Upper lobe of right lung (tissue), 1 donor: ENCODE measurements at places on chromosomes 12 and 14. TPM values are rescaled to one million over a fixed set of nuclear protein-coding genes. Genes with fewer than 3 reads are reported as not detected.

The PTPRQ gene
- total RNA-seq, result 9.8 TPM

The OR6C3 gene
- total RNA-seq, result not detected

GRCh38 chr12:3311027-3311402, 180.0 kb upstream of the PRMT8 start:
- no peak overlapping the region for H3K4me3 ChIP-seq
- no peaks in the 10 kb centered on the region for H3K36me3 ChIP-seq
- no peak for DNase-seq

- no peak for DNase-seq
- peaks cover 19% of the 10 kb centered on the region for H3K36me3 ChIP-seq
- peaks cover 17% of the 10 kb centered on the region for H3K4me1 ChIP-seq
- no peak overlapping the region for H3K4me3 ChIP-seq
- no peak overlapping the region for H3K27ac ChIP-seq
- H3K27me3 ChIP-seq, result no peaks in the 10 kb centered on the region
These were observed 3.3 kb downstream of the ZNF664 start for GRCh38 chr12:123976227-123976826.
